Glomerular endothelial cell (primary cell): ENCODE measurements at places on chromosomes 12 and 14. TPM values are rescaled to one million over a fixed set of nuclear protein-coding genes. Genes with fewer than 3 reads are reported as not detected.

DNA sequence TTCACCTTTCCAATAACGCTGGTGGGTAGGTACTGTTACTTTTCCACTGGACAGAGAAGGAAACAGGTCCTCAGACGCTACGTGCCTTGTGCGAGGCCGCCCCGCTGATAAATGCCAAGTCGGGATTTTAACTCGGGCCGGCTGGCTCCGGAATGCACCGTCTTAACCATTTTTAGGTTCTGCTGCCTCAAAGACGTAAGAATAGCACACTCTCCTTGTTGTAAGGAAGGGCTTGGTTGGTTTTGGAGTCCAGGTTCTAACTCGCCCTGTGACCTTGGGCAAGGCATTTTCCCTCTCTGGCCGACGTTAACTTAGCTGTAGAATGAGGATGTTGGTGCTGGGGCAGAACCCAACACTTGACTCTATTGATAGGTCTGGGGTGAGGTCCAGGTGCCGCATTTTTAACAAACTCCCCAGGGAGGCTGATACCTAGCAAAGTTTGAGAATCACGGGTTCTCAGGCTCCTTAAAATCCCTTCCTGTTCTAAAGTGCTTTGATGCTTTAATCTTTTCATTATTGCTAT, 814 bp downstream of the ANKRD13A start:
- no peak for DNase-seq

FLRT2 gene
- 80.6 and 153 TPM in 2 replicates for total RNA-seq

CDKN3 gene
- total RNA-seq: 6.0 and 16.3 TPM in 2 replicates

- no peak for DNase-seq
Observed at GRCh38 chr12:107957459-107957858, 171.6 kb upstream of the WSCD2 start.

- DNase-seq: no peak
Observed at GRCh38 chr14:45199230-45199629, 53.8 kb downstream of the MIS18BP1 start.

DNA sequence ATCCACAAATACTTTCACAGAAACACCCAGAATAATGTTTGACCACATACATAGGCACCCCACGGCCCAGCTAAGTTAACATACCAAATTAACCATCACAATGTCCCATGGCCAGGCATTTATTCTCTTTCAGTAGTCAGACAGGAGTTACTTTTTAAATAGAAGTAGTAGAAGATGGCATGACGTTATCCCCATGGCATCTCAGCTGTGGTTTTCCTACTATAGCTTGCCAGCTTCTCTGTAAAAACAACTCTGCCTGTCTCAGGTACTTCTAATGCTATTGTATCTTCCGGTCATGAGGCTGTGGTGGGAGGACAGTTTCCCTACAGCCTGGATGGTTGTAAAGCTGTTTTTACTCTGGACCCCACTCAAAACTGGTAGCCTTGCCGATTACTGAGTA, 19.3 kb downstream of the CTSG start:
- no peak for DNase-seq

DNA sequence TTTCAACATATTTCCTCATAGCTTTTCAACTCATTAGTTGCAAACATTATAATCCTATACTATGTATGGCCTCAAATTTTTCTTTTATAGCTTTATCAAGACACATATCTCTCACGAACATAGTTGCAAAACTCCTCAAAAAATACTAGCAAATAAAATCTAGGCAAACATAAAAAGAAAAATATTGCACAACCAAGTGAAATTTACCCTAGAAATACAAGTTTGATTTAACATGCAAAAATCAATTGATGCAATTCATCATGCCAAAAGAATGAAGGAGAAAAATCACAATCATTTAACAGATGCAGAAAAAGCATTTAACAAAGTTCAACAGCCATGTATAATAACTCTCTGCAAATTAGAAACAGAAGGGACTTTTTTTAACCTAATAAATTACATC, 33.3 kb upstream of the KCNH5 start:
- DNase-seq: no peak

CLEC12A gene
- total RNA-seq: not detected in 2 replicates
